ENCODE measurements at places on chromosomes 6 and 20.

- DNase-seq = no peak
Observed at GRCh38 chr6:100311707-100312251, 152.9 kb downstream of the SIM1 start.

DNA sequence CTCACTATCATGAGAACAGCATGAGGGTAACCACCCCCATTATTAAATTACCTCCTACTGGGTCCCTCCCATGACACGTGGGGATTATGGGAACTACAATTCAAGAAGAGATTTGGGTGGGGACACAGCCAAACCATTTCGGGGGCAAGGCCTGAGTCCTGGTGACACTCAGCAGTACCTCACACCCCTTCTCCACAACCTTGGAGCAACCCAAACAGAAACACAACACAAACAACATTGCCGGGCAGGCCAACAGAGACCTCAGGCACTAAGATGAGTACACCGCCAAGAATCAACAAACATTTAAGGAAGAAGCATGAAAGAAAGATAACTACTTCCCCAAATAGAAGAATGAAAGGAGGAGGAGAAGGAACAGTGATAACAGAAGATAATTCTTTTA is 16.9 kb downstream of the MOCS1 start:
- DNase-seq = no peak

DNA sequence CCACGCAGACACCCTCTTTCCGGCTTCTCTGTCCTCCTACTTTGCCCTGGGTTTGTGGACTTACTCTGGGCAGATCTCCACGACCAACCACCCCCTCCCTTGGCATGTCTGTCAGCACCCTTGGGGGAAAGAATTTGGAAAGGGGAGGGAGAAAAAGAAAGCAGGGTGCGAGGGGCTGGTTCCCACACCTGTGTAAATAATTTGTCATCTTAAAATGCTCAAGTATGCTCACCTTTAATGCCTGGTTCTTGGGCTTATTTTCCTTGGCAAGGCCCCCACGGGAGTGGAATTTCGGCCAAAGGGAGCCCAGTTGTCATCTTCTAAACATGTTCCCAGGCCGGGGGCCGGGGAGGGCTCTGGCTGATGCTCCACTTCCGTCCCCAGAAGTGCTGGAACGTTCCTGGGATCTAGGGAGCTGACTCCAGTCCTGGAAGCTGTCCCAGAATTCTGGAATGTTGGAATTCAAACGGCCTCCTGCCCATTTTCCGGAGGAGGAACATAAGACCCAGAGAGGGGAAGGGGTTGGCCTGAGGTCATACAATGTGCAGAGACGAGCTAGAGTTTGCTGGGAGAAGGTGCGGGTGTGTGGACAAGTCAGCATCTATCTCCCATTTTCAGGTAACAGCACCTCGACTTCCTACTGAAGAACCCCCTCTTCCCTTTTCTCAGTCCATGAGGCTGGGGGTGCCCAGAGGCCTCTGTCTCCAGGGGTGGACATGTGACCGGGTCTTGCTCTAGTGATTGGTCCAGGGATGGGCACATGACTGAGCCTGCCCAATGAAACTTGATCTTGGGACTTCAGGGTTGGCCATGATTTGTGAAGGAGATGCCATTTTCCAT is 122.3 kb downstream of the CEBPB start:
- peak; percentile 64 for DNase-seq

DNA sequence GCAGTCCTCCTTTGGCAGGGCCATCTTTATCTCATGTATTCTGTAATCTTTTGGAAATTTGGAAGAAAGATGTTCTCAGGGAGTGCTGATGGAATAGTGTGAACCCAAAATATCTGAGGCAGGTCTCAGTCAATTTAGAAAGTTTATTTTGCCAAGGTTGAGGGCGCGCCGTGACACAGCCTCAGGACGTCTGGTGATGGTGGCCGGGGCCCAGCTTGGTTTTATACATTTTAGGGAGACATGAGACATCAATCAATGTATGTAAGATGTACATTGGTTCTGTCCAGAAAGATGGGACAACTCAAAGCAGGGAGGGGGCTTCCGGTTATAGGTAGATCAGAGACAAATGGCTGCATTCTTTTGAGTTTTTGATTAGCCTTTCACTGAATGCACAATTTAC is 89.8 kb downstream of the ERMARD start:
- DNase-seq = no peak

- DNase-seq = no peak
Observed at GRCh38 chr20:10954908-10955580, 281.2 kb upstream of the JAG1 start.

DNA sequence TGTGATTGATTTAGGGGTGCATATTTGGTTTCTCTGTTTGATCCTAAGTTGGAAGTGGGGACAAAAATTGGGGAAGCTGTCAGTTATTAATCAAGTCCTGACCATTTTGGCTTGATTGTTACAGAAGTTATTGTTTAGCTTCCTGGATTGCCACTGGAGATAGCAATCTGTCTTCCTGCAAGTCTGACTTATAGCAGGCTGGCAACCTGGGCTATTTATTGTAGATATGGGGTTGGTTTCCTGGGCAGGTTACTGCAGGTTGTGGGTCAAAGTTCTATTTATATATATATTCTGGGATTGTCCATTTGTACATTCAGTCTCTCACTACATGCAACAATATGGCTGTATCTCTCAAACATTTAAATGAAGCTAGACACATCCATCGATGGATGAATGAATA is 17.8 kb downstream of the KCNS1 start:
- DNase-seq = no peak
